ENCODE measurements at places on chromosomes 4 and X.

GRCh38 chrX:107119283-107119682, 661 bp upstream of the RBM41 start:
- DNase-seq: no peak

- DNase-seq: no peak
Measured at GRCh38 chr4:105352826-105353225, 121.0 kb downstream of the PPA2 start.

DNA sequence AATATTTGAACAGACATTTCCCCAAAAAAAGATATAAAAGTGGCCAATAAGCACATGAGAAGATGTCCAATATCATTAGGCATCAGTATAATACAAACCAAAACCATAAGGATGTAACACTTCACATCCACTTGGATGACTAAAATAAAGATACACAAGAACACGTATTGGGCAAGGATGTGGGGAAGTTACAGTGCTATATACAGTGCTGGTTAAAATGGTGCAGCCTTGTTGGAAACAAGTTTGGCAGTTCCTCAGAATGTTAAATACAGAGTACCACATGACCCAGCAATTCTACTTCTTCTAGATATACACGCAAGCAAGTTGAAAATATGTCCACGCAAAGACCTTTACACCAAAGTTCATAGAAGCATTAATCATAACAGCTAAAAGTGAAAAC, 58.9 kb downstream of the HAUS3 start:
- no peak for DNase-seq

GRCh38 chr4:53697016-53697685, 105.9 kb upstream of the LNX1 start:
- no peak for DNase-seq

- DNase-seq: no peak
Measured at GRCh38 chr4:166039822-166040221, 166.8 kb downstream of the TLL1 start.

- DNase-seq: no peak
Measured at GRCh38 chr4:131137196-131137595, 2011.9 kb upstream of the PCDH10 start.

DNA sequence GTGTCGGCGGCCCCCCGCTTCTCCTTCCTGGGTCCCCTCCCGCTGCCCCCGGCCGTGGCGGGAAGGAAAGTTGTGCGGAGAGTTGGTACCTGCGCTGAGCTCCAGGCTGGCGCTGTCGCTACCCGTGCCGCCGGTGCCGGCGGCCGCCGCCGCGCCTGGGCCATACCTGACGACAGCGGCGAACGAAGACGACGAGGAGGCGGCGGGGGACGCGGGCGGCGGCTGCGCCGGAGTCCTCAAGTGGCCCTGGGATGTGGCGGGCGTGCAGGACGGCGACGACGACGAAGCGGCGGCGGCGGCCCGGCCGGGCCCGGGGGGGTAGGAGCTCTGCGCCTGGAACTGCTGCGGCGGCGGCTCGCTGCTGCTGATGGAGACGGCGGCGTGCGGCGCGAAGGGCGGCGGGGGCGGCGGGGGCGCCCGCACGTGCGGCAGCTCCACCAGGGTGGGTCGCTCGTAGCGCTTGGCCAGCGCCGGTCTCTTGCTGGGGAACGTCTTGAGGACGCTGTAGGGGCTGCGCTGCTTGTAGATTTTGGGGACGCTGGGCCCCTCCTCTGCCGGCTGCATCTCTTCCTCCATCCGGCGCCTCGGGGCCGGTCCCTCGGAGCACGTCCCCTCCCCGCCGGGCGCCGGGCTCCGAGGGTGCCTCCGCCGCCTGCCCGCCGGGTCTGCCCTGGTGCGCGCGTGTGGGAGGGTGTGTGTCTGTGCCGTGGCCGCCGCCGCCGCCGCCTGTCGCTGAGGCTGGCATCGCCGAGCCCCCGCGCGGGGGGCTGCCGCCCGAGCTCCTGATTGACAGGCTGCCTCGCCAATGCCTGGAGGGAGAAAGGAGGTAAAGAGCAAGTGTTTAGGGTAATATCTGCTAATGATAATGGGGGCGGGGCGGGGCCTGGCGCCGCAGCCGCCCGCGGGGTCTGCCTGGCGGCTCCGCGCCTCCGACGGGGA, 618 bp downstream of the BEND4 start:
- no peak for DNase-seq

GRCh38 chrX:107507093-107507743, 57.8 kb downstream of the FRMPD3 start:
- DNase-seq: no peak
